ENCODE measurements at places on chromosomes 5 and 9.

- no peak for DNase-seq
Measured at GRCh38 chr5:2000591-2000990, 117.9 kb upstream of the IRX4 start.

- no peak for DNase-seq
Measured at GRCh38 chr5:61496446-61496845, 164.4 kb downstream of the ZSWIM6 start.

GRCh38 chr5:81604193-81604592, 146.7 kb downstream of the SSBP2 start:
- no peak for DNase-seq

DNA sequence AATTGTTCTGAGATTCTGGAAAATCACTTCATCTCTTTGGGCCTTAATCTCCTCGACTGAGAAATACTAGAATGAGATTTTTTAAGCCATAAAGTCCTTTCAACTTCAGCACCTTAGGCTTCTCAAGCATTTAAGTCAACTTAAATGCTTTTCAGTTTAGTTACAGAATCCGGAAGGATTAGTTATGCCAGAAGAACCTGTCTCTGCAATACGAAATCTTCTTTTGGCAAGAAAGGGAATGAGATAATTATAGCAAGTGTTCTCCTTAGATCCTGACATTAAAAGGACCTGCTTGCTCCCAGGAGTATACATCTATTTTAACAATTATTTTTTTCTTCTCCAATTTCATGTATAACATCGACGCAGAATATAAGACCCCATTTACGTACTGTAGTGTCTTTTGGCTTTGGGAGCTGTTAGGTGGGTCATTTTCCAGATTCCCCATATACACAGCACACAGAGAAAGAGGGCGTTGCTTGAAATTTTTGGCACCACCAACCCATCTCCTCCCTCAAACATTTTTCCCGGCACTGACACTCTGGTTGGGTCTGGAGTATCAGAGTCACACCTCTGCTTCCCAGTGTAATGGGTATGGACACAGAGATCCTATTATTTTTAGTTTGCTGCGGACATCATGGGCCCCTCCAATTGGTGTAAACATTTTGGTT, 43.6 kb upstream of the CLINT1 start:
- no peak for DNase-seq

DNA sequence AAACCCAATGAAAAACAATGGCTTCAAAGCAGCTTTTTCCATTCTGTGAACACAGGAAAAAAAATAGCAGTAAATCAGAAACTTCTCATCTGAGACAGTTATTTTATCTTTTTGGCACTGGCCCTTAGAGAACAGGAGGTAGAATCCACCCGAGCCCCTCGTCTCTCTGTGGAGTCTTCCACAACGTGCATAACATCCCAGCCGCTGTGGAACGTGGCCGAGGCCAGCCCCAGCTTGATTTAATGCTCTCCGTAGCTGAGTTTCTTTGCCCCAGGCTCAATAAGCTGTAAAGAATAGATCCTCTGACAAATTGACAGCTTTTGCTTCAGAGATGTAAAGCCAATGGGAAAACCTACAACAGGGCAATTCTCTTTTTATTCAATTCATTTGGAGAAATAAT, 107.9 kb upstream of the DAP start:
- no peak for DNase-seq

DNA sequence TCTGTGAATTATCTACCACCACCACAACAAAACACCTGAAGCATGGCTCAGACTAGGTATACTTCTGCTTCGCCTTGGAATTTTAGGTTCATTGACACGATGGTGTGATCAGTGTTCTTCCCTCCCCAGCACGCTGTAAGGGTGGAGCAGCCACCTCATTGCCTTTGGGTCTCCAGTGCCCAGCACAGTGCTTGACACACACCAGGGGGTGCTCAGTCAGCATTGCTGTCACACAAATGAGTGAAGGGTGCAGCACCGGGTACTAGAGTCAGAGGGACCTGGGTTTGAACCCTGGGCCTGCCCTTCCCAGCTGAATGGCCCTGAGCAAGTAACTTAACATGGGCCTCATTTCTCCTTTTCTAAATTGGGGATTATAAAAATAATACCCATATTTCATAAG, 9.9 kb upstream of the ANGPTL2 start:
- peak; percentile 15 for DNase-seq

GRCh38 chr5:33743099-33743498, 148.7 kb downstream of the ADAMTS12 start:
- no peak for DNase-seq

- DNase-seq, result no peak
Measured at GRCh38 chr9:114981063-114981462, 50.7 kb upstream of the TNFSF8 start.

GRCh38 chr5:179798144-179798770, 4.5 kb downstream of the LTC4S start:
- no peak for DNase-seq

- peak; percentile 18 for DNase-seq
Measured at GRCh38 chr9:85172001-85172978, 502.8 kb downstream of the NTRK2 start.

DNA sequence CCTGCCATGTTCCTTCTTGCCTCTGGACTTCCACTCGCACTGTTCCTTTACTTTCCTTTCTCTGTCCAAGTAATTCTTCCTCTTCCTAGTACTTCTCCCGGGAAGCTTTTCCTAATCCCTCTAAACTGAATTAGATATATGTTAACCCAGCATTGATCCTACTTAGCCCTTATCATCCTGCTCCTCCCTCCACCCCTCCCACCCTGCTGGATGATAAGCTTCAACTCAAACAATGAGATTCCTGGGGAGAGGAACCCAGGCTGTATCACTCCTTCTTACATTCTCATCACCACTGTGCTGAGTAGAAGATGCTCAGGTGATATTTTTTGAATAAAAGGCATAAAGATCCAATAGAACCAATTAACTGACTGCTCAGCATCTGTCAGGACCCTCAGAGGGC, 45.7 kb downstream of the CDK5RAP2 start:
- no peak for DNase-seq

- DNase-seq, result no peak
Measured at GRCh38 chr5:155052532-155052931, 39.0 kb downstream of the KIF4B start.

DNA sequence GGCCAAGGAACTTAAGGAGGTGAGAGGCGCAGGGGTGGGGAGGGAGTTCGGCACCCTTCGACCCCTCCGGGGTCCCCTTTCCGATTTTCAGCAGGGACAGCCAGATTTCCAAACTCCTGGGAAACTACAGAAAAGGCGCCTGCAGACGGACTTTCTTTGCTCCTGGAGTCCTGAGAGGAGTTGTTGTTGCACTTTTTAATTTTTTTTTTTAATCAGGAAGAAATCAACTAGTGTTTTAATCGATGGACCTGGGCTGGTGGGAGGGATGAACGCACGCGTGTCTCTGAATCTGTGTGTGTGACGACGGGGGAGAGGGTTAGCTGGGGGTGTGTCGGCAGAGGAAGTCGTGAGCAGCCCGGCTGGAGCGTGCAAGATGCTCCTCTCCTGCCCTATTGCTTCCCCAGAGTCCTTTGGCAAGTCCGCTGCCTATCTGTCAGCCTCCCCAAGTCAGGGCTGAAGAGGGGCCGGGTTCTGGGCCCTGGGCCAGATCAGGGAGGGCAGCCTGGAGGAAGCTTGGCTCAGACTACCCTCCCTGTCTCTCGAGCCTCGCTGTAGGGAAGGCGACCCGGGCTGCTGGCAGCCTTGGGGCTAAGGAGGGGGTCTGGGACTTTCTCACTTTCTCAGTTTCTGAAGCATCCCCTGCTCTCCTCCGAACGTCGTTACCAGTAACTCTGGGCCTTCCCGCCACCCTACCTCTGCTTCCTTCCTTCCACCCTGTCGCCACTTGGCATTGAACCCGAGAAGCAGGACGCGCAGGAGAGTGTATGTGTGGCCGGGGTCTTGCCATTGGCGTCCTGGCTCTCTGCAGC, 731 bp downstream of the PRR16 start:
- peak; percentile 26 for DNase-seq

GRCh38 chr5:176491101-176491502, 42.9 kb downstream of the FAF2 start:
- no peak for DNase-seq

- DNase-seq, result no peak
Measured at GRCh38 chr5:116363780-116364179, 210.8 kb downstream of the SEMA6A start.

DNA sequence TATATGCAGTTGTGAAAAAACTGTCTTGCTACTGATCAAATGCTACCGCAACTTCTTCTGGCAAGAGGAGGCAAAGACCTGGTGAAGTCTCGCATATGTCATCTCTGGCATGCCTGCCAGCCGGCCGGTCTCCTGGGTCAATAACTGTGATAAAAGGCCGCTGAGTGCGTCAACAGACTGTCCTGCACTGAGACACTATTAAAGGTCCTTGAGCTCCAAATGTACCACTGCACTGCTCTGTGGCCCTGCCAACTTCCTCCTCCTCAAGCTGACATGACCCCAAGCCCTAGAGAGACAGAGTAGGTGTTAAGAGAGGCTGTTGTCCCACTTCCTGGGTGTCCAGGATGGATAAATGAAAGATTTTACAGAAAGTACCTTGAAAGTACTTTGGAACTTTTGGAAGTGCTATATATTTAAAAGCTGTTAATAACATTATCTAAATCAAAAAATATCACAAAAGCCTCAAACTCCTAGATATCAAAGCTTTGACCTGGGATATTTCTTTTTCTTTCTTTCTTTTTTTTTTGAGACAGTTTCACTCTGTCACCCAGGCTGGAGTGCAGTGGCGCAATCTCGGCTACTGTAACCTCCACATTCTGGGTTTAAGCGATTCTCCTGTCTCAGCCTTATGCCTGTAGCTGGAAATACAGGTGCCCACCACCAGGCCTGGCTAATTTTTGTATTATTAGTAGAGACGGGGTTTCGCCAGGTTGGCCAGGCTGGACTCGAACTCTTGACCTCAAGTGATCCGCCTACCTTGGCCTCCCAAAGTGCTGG, 31.5 kb downstream of the RAPGEF1 start:
- peak; percentile 76 for DNase-seq

DNA sequence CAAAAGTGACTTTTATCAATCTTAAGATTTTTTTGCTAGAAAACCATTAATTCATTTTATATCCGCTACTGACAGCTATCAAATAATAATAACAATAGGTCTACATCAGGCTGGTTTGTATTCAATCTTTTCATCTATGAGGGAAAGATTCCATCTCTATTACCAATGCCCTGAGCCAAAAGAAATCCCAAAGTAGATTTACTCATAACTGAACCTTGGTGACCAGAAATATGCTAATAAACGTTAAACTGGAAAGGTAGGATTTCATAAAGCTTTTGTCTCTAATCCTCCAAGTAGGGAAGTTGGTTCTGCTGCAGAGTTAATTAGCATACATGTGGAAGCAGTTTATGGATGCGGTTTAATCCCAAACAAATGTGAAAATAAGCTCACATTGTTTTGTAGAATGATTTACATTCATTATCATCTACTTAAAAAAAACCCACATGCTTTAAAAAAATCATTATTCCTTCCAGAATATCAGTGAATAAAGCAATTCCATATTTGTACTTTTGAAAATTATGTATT, 715.5 kb downstream of the CETN3 start:
- DNase-seq, result no peak

DNA sequence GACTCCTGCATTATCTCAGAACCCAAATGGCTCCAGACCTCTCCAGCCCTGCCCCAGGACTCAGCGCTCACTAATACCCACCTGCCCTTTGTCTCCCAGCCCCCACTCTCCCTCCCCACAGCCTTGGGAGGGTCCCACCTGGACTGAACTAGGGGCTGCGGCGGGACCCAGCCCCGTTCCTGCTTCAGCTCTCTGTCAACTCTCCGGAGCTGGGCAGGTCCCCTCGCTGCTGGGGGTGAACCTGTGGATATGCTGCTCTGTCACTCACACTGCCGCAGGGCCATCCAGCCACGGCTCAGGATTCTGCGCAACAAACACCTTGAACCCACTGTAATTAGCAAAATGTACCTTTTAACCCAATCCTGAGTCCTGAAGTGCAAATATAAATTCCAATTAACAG, 36.8 kb downstream of the NDUFS6 start:
- DNase-seq, result no peak

DNA sequence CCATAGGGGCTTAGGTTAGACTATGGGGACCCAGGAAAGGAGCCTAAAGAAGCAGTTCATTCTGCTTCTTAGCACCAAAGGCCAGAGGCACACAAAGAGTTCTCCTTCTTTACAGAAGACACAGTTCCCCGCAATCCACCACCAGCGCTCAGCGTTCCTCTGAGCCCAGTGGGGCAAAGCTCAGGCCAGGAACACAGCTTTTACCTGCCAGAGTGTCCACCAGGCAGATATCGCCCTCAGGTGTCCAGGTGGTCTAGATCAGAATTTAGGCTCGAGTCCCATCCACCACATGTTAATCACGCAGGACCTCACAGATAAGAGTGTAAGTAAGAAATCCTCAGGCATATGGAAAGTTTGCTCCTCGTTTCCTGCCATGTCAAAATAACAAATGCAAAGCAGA, 53.0 kb downstream of the UBE2QL1 start:
- DNase-seq, result no peak

DNA sequence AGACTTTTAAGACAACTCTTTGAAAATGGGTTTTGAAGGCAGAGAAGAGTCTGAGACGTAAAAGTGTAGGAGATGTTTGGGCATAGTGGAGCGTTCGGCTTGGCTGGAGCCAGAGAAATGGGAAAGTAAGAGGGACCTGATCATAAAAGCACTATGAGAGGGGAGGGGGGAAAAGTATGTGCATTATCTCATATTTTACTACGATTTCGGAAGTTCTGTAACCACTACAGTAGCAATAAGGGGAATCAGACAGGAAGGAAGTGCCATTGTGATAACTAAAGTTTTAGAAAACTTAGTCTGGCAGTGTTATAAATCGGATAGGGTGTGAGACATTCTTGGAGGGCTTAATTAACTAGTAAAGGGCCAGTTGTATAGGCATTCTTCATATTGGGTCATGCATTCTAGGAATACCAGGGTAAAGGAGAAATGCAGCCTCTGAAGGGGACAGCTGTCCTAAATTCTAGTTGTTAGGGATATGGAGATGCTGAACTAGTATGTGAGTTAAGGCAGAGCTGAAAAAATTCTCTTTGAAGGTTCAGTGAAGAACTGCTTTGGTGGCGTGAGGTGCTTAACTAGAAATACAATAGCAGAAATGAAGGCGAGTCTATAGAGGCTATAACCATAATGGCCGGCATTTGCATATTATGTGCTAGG, 83.8 kb upstream of the FREM1 start:
- no peak for DNase-seq

- peak; percentile 32 for DNase-seq
Measured at GRCh38 chr5:142145106-142145900, 36.7 kb downstream of the NDFIP1 start.

DNA sequence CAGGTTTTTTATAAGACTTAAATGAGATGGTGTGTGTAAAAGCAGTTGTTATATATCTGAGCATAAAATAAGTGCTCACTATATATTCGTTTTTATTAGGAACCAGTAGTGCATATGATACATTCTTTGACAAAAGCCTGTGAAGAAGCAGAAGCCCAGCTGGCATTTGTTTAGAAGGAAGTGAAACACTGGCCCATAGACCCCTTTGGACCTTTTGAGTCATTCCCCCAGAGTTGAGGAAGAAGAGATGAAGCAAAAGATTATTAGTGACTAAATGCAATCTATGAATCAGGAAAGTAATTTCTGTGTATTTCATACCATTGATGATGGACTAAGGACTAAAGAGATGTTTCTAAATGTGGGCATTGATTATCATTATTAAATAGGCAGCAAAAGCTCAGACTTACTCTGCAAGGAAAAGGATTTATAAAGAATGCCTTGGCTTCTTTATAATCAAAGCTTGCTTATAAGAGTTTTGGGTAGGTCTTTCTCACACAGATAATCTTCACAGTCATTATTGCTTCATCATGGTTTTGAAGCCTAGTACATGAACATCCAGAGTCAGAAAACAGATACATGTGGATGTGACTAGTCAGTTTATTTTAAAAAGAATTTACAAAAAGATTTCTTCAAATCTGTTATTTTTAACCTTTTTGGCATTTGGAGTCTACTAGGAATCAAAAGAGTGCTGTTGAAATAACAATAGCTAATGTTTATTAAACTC, 16.9 kb upstream of the FER start:
- no peak for DNase-seq

Measured in gastrocnemius medialis (tissue), 4 donors.